B cell (primary cell): ENCODE measurements at places on chromosomes 7 and 10. TPM values are rescaled to one million over a fixed set of nuclear protein-coding genes. Genes with fewer than 3 reads are reported as not detected.

- no peak for DNase-seq
These were observed 88.5 kb upstream of the TCERG1L start for GRCh38 chr10:131399981-131400380.

DNA sequence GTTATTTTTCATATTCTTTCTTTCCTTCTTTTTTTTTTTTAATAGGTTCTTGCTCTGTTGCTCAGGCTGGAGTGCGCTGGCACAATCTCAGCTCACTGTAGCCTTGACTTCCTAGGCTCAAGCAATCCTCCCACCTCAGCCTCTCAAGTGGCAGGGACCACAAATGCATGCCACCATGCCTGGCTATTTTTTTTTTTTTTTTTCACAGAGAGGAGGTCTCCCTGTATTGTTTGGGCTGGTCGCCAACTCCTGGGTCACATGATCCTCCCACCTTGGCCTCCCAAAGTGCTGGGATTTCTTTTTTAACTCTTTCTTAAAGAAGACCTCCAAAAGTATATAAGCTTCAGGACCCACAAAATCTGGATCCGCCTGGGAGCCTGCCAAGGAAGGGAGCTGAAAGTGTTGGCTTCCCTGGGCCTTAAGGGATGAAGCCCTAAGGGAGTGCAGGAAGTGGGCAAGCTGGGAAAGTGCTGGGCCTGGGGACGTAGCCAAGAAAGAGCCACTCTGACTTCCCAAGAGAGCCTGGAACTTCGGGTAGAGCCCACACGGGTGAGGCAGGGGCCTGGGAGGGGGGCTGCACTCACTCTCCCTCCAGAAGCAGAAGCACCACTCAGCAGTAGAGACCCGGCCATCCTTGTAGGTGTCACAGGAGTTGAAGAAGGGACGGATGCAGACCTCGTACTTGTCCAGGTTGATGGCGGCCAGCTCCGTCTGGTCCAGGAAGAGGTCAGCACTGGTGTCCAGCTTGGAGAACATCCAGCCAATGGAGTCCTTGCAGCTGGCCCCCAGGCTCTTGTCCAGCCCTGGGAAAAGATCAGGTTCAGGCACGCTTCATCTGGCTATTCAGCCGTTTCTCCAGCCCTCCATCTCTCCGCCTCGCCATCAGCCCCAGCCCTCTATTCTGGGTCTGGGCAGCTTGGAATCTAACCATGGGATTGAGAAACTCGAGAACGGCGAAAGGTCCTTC is 21.8 kb downstream of the SPOCK2 start:
- no peak for DNase-seq

GRCh38 chr10:47458466-47459154 is 25.3 kb downstream of the ANXA8 start:
- DNase-seq = no peak

GRCh38 chr10:95755511-95756004 is 405 bp upstream of the ENTPD1 start:
- DNase-seq = peak; percentile 61

DNA sequence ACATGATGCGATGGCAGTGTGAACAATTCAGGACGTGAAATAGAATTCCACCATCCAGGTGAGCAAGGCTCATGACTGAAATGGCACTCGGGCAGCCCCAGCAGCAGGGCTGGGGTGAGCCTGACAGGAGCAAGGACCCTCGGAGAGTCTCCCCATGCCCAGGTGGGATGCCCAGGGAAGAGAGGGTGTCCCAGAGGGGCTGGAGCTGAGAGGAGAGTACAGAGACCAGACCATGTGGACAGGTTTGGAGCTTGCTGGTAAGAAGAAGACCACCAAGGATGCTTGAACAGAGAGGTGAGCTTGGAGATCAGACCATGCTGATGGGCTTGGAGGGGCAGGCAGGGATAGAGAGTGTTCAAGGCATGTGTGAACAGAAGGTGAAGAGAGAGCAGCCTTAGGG is 83.3 kb downstream of the RAMP3 start:
- no peak for DNase-seq

DNA sequence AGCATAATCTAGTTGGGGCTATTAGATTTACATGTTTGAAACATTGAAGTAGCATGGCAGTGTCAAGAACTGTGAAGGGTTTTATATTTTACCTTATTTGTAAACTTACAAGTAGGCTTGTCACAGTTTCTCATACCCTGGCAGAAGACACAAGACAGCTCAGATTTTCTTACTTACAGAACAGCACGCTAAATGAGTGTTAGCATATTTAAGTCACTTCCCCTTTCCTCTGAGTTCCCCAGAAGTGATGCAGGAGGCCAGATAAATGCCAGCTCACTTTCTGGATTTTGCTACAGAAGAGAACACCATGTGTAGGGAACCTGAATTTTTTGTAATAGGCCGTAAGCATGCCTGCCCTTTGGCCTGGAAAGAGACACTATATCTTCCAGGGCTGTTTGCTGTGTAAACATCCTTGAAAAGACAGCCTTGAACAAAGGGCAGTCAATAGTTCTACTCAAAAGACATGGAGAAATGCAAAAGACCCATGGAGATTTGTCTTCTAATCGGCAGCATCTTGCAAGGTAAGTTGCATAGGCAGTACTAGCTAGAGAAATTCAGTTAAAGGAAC is 279.1 kb downstream of the PHF14 start:
- DNase-seq = no peak

Gene LRRD1
- total RNA-seq = 0.15 and 0.17 TPM in 2 replicates

DNA sequence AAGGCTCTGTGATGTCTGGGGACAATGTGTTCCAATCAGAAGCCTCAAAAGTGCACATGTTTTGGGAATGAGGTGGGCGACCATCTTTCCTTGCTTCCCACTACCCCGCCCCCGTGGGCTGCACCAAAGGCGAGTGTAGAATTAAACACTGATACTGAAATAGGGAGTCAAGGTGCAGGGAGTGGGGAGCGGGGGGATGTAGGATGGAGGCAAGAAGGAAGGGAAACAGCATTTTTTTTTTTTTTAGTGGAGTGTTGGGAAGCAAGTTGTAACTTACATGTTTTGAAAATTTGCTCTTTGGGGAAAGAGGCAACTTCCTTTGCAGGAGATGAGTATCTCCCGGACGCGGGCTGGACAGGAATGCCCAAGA is 484 bp upstream of the DLX5 start:
- no peak for DNase-seq

DNA sequence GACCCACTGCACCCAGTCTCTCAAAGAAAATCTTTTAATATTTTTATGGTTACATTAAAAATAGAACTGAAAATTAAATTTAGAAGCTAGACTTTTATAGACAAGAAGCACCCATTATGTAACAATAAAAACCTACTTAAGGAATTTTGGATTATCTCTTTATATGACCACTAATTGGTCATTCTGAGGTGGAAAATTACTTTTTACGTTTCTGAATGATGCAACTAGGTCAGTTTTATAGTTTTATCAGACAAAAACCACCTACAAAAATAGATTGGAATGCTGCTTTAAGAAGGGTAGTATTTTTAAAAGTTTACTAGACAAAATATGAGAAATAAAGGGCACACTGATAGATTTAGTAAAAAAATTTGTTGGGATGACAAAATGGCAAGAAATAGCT is 16.5 kb downstream of the SYPL1 start:
- no peak for DNase-seq

GRCh38 chr7:38052786-38053185 is 125.3 kb upstream of the STARD3NL start:
- no peak for DNase-seq

Gene HYAL4
- total RNA-seq = not detected in 2 replicates

DNA sequence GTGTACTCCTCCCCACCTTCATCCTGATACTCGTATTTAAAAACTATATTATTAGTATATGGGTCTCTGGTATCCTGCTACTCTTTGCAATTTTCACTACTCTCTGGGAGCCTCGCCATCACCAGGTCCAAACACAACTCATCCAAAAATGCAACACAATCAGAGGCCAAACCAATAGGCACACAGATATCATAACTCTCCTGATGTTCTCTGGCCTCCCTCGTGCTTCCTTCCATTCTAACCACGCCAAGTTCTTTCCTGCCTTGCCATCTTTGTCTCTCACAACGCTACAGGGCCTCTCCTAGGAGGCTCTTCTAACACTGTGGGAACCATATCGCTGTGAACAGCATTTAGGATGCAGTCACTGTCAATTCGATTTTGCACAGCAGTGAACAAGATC is 7.3 kb downstream of the RHEB start:
- DNase-seq = no peak

DNA sequence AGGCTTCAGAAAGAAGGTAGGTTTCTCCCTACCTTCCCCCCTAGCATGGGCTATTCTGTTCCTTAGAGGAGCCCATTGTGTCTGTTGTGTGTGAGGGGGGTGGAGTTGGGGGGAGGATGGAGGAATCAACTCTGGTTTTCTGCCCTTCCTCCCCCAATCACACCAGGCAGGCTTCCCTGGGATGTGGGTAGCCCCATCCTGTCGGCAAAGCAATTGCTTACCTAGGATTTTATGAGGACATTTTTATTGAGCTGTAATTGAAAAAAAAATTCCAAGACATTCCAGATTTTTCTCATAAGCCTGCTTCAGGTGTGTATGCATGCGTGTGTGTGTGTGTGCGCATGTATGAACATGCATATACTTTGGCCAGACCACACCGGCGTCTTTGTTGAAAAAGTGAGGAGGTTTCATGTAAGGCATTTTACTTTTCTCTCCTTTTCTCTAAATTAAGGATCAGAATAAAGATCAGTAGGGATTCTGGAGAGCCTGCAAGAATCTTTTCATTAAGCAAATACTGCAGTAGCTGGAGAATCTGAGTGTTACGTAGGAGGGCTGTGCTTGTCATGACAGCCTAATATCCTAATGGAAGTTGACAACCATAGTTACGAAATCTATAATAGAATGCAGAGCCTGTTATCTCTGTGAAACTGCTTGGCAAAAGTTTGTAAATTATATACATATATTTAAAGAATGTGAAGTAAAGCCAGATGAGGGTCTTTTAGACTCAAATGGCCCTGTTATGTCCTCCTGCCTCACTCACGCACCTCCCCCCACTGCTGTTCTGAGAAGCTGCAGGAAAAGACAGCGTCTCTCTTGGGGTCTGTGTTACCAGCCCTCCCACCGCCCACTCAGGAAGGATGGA is 27.3 kb upstream of the SAMD8 start:
- no peak for DNase-seq

Gene FAM20C
- total RNA-seq = 0.54 and 1.7 TPM in 2 replicates

Gene CPXM2
- total RNA-seq = not detected in 2 replicates

Gene TUBB8
- 0.75 and 0.84 TPM in 2 replicates for total RNA-seq

DNA sequence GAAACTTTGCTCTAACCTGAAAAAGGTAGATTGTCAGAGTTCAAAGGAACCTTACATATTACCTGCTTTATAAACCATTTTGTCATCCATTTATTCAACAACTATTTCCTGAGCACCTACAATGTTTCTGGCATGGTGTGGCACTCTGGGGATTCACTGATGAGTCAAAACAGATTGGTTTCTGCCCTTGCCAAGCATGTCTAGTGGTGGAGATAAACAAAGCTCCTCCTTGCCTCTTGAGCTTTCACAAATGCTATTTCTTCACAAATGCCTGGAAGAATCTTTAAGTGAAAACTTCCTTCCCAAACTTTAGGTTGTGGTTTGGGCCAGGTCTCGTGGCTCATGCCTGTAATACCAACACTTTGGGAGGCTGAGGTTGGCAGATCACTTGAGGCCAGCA is 85.1 kb upstream of the RELN start:
- DNase-seq = no peak

Gene ARHGEF35
- 2.1 and 4.2 TPM in 2 replicates for total RNA-seq

DNA sequence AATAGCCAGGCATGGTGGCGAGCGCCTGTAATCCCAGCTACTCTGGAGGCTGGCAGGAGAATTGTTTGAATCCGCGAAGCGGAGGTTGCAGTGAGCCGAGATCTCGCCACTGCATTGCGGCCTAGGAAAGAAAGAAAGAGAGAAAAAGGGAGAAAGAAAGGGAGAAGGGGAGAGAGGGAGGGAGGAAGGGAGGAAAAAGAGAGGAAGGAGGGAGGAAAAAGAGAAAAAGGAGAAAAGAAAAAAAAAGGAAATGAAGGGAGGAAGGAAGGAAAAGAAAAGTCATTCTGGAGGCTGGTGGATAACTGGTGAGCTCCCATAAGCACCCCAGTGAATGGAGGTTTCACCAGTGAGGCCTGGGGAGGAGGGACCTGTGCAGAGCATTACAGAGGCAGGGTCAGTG is 7.6 kb upstream of the OGDHL start:
- DNase-seq = no peak

GRCh38 chr7:15218261-15218660 is 315.7 kb upstream of the DGKB start:
- DNase-seq = no peak

DNA sequence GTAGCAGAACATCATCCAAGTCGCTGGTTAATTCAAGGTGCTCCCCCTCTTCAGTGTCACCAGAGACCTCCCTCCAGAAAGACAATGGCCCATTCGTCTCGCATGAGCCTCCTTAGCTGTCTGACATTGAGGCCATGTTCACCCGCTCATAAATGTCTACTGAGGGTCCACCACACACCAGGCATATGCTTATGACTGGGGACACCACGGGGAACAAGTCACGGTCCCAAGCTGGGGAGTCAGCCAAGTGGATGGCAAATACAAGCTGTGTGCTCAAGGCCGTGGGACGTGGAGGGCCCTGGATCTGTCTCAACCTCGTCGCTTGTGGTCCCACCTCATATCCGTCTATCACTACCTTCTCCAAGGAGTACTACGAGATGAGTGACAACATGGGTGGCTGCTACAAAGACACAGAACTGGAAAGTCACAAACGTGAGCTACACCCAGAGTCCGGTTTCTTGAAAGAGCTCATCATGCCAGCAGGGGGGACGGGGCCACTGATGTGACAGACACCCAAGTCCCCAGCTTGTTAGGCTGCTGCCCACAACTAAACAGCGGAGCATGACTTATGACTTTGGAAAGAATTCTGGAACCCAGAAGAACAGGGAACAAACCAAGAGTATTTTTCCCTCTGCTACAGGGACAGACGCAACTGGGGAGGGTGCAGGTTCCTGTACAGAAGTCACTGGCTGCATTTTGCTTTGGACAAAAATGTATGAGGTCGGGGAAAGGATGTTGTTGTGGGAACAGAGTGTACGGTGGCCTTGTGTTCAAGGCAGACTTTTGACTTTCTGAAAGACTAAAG is 189.6 kb downstream of the COBL start:
- DNase-seq = no peak

Gene WDR86
- total RNA-seq = 1.4 and 1.7 TPM in 2 replicates

GRCh38 chr7:889025-889390 is 12.7 kb downstream of the GET4 start:
- DNase-seq = no peak

DNA sequence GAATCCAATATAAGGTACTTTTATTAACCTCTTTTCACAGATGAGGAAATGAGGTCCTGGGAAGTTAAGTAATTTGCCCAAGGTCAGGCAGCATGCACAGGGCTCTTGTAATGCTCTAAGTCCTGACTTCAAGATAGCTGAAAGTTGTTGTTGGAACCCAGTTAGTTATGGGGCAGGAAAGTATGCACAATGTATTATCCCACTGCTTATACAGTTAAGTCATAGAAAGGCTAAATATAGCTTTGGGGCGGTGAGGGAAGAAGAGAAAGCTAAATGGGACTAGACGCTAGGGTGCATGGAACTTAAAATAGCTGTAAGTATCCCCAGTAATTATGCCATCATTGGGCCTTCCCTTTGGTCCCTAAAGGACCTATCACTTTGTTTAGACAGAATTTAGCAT is 9.2 kb downstream of the GLCCI1 start:
- no peak for DNase-seq

GRCh38 chr10:112898540-112899390 is 51.3 kb upstream of the TCF7L2 start:
- no peak for DNase-seq

GRCh38 chr10:124648738-124649137 is 95.4 kb downstream of the FAM53B start:
- DNase-seq = no peak

GRCh38 chr10:70142555-70142954 is 3.9 kb downstream of the TYSND1 start:
- no peak for DNase-seq

Gene TMEM184A
- not detected in 2 replicates for total RNA-seq
